ENCODE measurements at places on chromosomes 12 and 14. TPM values are rescaled to one million over a fixed set of nuclear protein-coding genes. Genes with fewer than 3 reads are reported as not detected.
A peak's percentile ranks its signal among the peaks of the same experiment; 100 is the strongest.

- DNase-seq = no peak
Observed at GRCh38 chr14:56057767-56058166, 60.4 kb upstream of the PELI2 start.

GRCh38 chr14:51780006-51780692 lies 80.3 kb upstream of the GNG2 start:
- DNase-seq = peak; percentile 35

ZDHHC22 gene
- polyA plus RNA-seq = not detected

DNA sequence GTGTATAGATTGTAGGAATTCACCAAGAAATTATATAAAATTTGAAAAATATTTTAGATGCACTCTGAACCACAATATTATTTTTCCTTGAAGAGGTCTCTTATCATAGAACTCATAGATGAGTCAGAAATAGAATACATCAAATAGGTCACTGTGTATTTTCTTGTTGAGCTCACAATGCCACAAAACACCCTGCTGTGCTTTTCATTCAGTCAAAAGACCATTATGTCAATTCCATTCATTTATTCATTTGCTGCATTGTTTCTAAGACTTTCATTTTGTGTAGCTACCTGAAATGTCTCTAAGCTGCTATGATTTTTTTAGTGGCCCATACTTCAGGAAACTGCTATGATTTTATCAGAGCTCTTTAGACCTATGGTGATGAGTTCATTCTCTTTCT lies 231.9 kb upstream of the AVPR1A start:
- DNase-seq = no peak

DNA sequence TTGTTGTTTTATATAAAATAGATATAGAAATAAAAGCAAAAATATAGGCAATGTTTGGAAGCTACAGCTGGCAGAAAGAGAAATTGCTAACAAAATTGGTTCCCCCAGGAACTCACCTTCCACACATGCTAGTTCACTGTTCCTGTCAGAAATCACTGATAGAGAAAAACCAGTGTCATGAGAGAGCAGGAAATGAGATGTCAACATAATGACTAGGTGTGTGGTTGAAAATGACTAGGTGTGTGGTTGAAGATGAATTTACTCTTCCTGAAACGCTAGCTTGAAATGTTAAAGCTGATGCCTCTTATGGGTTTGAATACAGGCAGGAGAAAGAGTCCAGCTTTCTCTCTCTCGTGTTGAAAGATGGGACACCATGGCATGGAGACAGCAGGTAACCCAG lies 216.3 kb downstream of the C12orf42 start:
- peak; percentile 25 for DNase-seq

DNA sequence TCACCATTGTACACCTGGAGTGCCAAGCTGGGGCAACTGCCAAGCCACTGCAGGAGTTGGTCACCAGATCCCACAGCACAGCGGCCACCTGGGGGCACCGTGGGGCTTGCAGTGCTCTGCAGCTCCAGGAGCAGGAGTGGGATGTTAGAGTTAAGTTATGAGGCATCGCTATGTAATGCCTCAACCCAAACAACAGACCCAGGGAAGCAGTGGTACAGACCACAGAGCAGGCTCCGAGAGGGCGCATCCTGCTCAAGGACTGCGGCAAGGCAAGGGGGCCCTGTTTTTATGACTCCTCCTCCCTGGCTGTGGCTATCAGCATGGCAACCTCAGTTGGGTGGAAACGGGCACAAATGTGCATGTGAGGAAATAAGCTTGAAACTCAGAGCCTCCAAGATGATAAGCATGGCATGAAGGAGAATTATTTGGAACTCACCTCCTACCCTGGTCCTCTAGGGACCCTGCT lies 63.1 kb downstream of the ARL6IP4 start:
- DNase-seq = peak; percentile 83

DNA sequence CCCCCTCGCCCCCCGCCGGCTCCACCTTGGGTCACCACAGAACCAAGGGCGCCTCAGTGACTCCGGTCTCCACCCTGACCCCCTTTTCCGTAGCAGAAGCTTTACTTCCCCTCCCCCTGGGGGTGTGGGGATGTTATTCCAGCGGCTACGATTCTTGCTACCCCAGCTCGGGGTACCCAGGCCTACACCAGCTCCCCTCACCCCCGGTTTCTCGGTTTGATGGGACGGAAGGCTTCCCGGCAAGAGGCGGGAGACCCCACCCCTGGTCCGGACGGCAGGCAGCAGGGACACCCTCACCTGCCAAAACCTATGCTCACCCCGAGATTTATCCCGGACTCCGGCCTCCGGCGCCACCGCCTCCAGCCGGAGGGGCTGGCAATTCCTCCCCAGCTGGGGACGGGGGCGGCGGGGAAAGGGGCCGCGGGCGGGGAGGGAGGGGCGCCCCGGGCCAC lies 619 bp downstream of the RAB15 start:
- no peak for DNase-seq

DNA sequence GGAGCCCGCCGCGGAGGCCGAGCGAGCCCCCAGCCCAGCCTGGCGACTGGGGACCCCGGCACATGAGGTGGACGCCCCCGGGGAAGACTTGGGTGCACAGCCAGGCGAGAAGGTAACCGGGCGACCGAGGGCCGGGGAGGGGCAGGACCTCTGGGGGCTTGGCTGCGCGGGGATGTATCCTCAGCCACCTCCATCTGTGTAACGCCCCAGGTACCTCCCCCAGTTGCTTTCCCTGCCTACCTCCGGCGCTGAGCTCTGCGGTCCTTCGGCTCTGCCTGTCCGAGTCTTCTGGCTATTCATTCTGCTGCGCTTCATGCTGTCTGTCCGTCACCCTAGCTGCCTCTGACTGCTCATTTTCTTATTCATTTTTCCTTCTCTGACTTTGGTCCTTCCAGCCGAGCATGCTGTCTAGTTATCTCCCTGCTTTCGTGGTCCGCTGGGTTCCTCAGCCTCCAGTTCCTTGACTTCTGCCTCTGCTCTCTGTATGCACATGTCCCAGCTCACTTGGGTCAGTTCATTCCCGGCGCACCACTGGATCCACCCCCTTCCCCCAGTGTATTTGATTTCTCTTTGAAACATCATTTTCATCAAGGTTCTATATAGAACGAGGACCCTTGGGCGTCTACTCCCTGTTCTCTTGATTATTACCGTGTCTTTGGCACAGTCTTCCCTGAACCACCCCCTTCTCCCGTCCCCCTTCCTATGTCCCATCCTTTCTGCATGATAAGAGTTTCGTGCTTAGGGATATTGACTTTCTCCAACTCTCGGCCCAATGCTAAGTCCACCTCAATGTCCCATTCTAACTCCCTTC lies 612 bp downstream of the PHC1 start:
- DNase-seq = peak; percentile 75

DNA sequence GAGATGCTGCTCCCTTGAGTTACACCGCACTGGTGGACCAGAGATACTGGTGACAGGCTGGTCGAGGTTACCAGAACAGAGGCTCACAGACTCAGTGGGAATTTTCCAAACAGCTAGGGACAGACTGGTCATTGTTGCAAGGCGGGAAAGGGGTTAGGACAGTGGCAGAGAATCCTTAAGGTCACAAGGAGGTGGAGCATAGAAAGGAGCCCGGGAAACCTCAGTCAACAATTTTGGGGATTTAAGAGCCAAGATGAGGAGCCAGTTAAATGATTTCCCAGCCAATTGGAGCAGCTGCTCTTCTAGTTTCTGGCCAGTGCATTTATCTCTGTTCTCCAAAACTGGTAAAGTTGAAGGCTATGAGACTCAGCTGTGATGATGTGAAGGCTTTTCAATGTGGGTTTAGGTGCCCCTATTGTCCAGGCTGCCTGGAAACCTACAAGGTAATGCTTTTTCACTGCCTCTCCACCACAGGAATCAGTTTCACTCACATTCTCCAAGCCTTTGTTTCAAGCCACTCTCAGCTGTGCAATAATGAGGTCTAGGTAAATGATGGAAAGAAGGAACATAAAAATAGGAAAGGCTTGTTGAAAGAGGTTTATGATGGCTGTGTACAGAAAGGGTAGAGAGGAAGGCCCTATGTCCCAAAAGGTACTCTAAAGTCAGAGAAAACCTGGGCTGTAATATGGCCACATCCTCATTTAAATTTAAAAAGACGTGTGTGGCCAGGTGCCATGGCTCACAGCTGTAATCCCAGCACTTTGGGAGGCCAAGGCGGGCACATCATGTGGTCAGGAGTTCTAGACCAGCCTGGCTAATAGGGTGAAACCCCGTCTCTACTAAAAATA lies 7.0 kb upstream of the TNS2 start:
- no peak for DNase-seq

DNA sequence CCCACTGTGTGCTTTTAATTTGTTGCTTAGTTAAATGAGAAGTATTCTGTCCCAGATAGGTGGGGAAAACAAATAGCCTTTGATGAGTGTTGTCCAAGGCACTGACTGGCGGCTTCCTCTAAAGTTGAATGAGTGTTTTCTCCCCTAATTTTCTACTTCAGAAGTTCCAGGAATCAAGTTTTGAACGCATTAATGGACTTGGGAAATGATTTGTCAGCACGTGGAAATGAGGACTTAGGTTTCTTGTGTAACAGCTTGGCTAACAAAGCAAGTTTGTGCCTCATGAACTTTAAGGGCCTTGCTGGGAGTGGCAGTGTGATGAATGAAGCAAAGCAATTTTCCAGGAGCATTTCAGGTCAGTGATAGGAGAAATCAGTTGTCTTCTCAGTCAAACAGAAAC lies 56.9 kb downstream of the LIN52 start:
- no peak for DNase-seq

GRCh38 chr12:16604596-16605252 lies 1.2 kb downstream of the LMO3 start:
- DNase-seq = no peak

CACNA2D4 gene
- not detected for polyA plus RNA-seq

NPFF gene
- not detected for polyA plus RNA-seq

DNA sequence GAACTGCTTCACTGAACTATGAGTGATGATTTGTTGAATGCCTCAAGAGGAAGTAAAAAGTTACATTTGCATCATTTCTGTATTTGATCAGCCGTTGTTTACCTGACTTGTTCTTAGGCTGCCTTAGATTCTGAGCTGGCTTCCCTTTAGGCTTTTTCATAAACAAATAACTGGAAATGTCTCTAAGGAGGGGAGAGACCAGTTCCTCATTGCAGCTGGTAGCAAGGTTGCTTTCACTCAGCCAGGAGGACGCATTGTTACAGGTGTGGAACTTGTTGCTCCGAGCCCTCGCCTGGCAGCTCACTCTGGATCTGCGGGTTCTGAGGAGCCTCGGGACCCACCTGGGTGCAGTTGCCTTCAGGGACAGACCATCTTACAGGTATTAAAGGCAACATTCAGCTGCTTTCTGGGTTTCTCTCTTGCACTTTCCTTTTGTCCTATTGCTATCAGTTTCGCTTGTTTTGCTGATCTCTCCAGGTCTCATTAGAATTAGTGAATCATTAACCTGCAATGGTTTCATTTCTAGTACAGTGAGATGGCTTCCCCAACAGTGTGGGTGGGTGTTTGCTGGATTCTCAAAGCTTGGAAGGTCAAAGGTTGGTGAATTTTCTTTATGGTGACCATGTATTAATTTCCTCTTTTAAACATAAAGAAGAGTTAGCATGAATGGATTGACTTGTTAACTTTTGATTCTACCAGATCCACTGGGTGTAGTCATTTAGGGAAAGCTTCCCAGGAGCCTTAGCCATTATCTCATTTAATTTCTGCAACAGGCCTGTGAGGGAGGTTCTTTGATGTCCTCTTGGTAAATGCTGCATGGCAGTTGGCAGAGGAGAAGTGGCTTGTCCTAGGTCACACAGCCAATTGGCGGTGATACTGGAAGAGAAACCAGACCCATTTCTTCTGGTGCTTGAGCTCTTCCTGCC lies at the start of gene PLEKHG7:
Gene PLEKHG7 (plus strand): TSS at position 236 of the 926 bp plus-strand sequence. CDS start 3,643 bp downstream, outside the sequence.
- no peak for DNase-seq

DNA sequence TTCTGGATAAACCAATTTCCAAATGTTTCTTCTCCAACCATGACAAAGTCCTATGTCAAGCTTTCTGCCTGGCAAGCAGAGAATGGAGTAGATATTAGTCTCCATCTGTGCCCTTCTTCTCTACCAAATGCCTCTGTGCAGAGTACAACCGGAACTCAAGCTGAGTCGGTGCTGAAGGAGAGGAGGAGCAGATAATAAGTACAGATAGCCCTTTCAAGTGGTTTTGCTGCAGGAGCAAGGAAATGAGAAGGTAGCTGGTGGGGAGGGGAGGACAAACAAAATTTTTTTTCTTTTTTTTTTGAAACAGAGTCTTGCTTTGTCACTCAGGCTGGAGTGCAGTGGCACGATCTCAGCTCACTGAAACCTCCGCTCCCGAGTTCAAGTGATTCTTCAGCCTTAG lies 14.2 kb upstream of the HELB start:
- no peak for DNase-seq

- no peak for DNase-seq
Observed at GRCh38 chr12:131988054-131988796, 38.5 kb downstream of the EP400 start.

- no peak for DNase-seq
Observed at GRCh38 chr14:78798757-78799156, 628.6 kb downstream of the NRXN3 start.

CHGA gene
- not detected for polyA plus RNA-seq

DNA sequence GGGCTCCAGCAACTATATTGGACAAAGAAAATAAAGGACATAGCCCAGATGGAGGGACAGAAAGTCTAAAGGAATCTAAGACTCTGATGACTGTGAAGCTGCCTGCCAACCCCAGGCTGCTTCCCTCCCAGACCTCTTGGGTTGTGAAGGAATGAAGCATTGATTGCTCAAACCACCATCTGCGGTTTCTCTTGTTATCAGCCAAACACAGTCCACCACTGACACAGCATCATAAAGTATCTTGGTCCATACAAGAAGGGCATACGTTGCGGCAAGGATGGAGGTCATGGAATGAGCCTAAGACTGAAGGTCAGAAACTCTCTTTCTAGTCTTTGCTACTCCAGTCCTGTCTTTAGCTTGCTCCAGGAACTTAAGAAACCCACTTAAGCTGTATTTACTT lies 58.5 kb upstream of the PLXNC1 start:
- no peak for DNase-seq

DNA sequence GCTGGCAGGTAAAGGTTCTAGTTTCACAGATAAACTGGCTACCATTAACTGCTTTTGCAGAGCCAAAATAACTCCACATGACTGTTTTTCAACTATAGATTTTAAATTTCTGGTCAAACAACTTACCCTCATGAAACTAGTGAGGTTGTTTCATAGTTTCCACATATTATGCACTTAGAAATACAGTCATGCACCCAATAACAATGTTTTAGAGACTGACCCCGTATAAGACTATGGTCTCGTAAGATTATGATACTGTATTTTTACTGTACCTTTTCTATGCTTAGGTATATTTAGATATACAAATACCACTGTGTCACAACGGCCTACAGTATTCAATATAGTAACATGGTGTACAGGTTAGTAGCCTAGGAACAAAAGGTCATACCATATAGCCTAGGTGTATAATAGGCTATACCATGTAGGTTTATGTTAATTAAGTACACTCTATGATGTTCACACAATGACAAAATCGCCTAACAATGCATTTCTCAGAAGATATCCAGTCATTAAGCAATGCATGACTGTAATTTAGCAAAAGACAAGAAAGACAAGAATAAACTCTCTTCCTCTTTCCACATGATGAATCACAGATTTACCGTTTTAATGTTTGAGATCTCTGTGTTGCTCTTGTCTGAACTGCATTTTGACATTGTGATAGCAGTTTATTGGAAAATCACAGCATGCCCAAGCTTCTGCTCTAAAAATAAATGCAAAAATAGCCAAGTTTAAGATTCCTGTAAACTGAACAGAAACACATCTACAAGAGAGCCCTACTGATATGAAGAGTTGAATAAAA lies 17.1 kb downstream of the DICER1 start:
- peak; percentile 73 for DNase-seq

Data from mammary epithelial cell (primary cell).